ENCODE measurements at places on chromosomes 6 and 20.

GRCh38 chr6:46638650-46639049 lies 14.0 kb downstream of the CYP39A1 start:
- no peak for DNase-seq

DNA sequence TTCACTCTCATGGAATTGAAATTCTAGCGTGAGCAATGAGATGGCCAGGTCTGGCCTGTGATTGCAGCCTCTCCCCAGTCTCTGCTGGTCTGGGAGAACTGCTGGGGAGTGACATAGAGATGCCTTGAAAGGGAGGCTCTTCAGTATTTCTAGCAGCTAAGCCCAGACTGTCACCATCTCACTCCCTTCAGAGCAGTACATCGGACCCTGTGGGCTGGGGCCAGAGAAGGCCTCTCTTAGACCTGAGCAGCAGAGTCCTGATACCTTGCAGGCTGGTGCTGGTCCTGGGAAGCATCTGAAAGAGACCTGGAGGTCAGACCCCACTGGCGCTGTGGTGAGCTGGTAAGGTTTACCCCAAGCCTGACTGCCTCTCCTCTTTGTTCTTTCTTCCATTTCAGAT lies 87.4 kb downstream of the TCP11 start:
- DNase-seq = no peak

DNA sequence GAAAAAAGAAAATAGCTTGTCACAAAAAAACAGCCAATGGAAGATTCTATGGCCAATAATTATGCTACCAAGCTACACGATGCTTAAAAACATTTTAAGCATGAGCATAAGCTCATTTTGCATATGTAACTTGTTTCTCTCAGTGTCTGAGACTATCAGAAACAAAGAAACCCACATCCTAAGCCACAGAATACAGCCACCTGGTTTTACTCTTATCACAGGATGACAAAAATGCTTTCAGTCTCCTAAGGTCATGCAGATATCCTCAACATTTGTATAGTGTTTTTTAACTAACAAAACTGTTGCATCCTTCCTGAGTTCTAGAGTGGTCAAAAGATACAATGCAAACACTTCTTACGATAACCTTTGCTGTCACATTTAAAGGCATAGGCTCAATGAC lies 172.1 kb upstream of the RUNX2 start:
- no peak for DNase-seq

DNA sequence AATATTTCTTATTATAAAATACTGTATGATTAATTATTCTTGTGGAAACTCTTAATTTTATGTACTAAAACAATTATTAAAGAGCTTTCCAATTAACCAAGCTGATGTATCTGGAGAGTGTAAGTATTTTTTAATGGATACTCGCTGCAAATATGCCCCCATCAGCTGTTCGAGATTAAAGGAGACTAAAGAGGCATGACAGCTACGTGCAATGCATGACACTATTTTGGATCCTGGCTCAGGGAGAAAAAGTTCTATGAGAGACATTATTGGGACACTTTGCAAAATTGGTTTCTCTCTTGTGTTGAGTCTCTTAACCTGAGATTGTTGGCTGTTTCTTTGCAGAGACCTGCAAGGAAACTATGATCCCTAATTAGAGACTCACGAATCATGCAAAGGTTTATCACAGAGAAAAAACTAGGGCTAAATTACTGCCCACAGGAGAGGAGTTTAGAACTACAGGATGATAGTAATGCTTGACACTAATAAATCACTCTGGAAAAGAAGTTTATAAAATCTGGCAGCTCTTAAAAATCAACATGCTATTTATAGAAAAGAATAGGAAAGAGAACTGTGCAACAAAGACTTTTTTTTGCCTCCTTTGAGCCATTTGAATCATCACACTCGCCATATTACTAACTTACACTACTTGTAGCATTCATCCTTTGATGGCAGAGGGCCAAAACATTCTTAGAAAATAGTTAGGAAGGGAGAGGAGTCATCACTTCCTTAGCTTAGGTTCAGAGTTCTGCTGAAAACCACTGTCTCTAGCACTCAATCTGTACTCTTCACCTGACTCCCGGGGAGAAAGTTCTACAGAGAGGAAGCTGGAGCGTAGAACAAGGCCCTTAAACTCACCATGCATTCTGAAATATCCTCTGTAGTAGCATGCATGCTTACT lies 25.3 kb downstream of the NRN1 start:
- DNase-seq = no peak

GRCh38 chr6:68339488-68340131 lies 295.5 kb upstream of the ADGRB3 start:
- no peak for DNase-seq

GRCh38 chr6:147486683-147487082 lies 21.8 kb upstream of the SAMD5 start:
- DNase-seq = no peak

DNA sequence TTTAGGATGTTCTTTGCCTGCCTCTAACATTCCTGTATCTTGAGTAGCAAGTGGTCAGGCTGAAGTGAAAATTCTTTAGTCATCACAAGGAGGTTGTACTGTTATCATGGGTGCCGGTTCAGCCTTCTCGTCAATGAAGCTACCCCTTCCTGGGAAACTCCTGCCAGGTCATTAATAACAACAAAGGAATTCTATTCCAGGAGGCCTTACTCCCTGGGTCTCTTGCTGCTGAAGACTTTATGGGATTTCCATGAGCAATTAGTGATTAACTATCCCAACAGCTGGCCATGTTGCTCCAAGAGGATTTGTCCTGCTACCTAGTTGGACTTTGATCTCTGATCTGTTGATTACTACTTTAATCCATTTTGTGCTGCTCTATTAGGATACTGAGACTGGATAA lies 62.7 kb upstream of the ELOVL5 start:
- DNase-seq = no peak

DNA sequence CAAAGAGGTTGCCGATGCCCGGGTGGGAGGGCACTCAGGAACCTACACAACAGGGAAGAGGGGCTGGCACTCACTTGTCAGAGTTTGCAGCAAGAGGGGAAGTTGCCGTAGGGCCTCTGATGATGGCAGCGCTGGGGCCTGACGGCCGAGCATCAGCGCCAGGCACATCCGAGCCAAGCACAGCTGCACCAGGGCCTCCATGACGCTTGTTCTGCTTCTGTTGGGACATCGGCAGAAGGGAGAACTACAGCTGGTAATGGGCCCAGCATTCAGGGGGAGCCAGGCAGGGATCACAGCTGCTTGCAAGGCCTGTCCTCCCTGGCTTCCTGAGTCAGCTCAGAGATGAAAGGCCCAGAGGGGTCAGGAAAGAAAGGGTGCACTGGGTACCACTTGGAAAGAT lies 367.7 kb downstream of the CDH4 start:
- no peak for DNase-seq

GRCh38 chr6:167137081-167137480 lies 14.2 kb downstream of the CCR6 start:
- no peak for DNase-seq

DNA sequence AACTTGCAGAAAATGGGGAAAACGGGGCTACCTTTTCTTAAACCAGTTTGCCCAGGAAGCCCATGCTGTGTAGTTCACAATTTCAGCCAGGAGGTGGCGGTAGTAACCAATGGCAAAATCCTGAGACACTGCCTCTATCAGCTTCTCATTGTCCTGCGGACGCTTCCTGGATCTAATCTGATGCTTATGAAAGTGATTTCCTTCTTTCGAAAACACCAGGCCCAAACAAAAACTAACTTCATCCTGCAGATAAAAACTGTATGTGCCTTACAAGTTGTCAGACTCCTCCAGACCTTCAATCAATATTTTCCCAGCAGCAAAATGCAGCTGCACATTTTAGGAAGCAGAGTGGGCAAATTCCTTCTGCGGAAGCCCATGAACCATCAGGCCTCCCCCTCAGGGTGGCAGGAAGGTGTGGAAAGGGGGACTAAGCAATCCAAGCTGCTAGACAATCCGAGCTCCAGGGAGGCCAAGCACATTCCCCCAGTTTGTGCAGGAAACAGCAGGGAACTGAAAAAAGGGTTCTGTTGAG lies 88.5 kb downstream of the LY86 start:
- DNase-seq = no peak

GRCh38 chr6:3226042-3226441 lies 1.4 kb downstream of the TUBB2B start:
- DNase-seq = no peak

GRCh38 chr6:41042226-41043055 lies at the start of gene TSPO2:
TSPO2 (plus strand) TSS chr6:41042467; CDS start chr6:41042986, 519 bp downstream.
- no peak for DNase-seq

- DNase-seq = no peak
Observed at GRCh38 chr6:37871616-37872372, 52.3 kb downstream of the ZFAND3 start.

- no peak for DNase-seq
Observed at GRCh38 chr20:34129518-34130162, 17.6 kb upstream of the EIF2S2 start.

DNA sequence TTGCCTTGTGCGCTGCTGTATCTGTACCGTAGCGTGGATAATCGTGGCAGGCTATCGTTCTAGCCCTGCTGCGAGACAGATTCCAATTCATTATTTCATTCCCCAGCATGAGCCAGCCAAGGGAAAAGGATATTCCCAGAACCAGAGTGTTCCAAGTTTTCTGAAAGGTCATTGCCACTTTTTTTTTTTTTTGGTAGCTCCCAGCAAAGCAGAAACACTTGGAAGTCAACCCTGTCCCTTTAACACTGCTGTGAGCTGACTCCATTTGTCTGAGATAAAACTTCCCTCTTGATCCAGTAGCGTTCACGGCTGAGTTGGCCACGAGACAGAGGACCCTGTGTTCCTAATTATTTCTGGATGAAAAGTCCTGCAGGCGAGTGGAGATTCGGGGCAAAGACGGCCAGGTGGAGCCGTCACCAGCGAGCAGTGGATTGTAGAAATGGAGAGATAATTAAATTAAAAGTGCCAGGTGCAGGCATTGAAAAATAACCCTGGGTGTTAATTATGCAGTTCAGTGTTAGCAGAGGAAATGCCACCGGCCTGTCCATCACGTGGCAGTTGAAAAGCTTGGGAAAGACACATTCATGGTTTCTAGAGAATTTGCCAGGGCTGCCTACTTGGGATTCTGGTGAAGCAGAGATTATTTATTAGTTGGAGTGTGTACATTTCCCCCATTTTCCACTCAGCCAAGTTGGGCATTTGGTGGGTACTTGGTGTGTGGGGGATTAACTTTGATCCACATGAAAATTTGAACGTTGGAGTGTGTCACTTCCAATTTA lies 164.2 kb downstream of the SLC24A3 start:
- no peak for DNase-seq

DNA sequence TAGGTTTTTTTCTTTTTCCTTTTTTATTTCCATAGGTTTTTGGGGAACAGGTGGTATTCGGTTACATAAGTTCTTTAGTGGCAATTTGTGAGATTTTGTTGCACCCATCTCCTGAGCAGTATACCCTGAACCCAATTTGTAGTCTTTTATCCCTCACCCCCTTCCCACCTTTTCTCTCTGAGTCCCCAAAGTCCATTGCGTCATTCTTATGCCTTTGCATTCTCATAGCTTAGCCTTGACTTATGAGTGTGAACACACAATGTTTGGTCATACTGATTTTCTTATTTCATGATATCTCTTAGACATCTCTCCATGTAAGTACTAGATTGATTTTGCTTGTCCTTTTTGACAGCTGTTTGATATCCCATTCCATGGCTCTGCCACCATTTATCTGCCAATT lies 27.2 kb downstream of the TGM3 start:
- DNase-seq = no peak

DNA sequence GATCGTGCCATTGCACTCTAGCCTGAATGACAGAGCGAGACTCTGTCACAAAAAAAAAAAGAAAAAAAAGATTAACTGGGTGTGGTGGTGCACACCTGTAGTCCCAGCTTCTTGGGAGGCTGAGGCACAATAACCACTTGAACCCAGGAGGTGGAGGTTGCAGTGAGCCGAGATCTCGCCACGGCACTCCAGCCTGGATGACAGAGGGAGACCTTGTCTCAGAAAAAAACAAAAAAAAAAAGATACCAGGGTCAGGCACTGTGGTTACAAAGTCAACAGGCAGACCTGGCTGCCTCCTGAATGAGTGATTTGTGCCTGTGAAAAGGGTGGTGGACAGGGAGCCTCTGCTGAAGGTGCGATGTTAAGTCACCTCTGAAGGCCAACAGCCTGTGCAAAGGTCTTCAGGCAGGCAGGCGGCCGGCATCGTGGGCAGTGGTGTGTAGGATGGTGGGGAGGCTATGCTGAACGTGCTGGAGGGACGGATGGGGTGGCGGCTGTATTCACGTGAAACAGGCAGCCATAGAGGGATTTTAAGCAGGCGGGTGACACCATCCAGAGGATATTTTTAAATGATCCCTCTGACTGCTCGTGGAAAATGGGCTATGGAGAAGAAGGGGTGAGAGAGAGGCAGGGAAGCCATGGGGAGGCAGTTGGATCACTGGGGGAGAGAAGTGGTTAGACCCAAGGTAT lies 41.4 kb downstream of the NOL4L start:
- no peak for DNase-seq

GRCh38 chr6:127403636-127404035 lies 55.6 kb downstream of the KIAA0408 start:
- no peak for DNase-seq

- no peak for DNase-seq
Observed at GRCh38 chr6:81820980-81821379, 68.5 kb upstream of the TENT5A start.

DNA sequence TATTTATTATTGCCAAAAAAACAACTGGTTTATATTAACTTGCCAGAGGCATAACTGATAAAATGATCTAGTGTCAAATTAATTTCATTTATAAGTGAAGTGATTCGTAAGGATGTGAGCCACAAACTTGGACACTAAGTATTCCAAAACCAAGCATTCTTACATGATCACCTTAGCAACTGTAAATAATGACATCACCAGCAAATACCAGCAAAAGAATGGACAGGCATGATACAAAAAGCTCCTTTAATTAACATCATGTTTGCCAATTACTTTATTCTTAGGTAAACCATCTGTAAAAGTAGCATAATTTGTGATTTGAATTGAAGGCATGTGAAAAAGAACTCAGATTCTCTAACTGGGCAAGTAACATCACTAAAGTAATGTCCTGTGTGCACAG lies 17.2 kb upstream of the FNDC1 start:
- no peak for DNase-seq

GRCh38 chr20:22536956-22537756 lies 47.2 kb downstream of the FOXA2 start:
- no peak for DNase-seq

- no peak for DNase-seq
Observed at GRCh38 chr6:96059586-96059985, 43.8 kb downstream of the FUT9 start.

GRCh38 chr20:50587291-50587961 lies 77.2 kb downstream of the PTPN1 start:
- DNase-seq = no peak

- DNase-seq = no peak
Observed at GRCh38 chr6:17267566-17267965, 13.6 kb upstream of the RBM24 start.

DNA sequence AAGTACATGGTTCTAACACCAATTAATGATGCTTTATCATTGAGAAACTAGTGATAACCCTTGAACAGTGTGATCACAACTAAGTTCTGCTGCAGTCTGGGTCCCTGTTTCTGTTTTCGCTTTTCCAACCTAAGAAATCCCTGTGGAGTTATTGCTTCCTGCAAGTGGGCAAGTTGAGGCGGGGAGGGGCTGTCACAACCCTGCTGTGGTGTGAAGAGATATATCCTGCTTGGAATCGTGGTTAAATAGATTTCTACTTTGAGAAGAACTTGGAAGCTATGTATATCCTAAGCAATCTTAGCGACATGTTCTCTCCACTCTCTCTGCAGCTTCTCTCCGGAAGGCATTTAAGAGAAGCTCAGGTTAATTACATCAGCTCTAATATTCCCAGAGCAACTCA lies 1223.6 kb downstream of the EPHA7 start:
- no peak for DNase-seq
